Glutamatergic neuron (in vitro differentiated cells): ENCODE measurements at places on chromosomes 12 and 14. TPM values are rescaled to one million over a fixed set of nuclear protein-coding genes. Genes with fewer than 3 reads are reported as not detected.

The P2RX2 gene
- total RNA-seq, result 4.1 TPM

The LRTM2 gene
- 14.6 TPM for total RNA-seq

The EMC9 gene
- 18.1 TPM for total RNA-seq

The TIGAR gene
- 20.7 TPM for total RNA-seq

The CAPZA3 gene
- total RNA-seq, result not detected

The RAB15 gene
- 79.5 TPM for total RNA-seq

The LALBA gene
- not detected for total RNA-seq

- DNase-seq, result no peak
Observed at GRCh38 chr12:93347054-93347785, 30.5 kb upstream of the NUDT4 start.

GRCh38 chr12:53804429-53804828 is 52.6 kb upstream of the CISTR start:
- DNase-seq, result no peak

DNA sequence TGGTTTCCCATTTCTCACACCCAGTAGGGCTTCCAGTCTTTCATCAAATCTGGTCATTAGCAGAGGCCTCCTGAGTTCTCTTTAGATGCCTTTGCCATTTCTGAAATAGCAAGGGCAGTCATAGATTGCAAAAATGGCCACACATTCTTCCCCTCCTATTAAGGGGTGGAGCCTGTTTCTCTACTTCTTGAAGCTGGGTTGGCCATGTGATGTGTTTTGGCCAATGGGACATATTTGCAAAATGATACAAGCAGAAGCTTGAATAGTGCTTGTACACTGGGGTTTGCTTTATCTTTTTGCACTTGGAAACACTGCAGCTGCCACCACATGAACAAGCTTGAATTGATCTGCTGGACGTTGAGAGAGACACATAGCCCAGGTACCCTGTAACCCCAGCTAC is 109.3 kb downstream of the VRK1 start:
- no peak for DNase-seq

- no peak for DNase-seq
Observed at GRCh38 chr12:49876070-49876469, 27.6 kb downstream of the FAIM2 start.

GRCh38 chr14:71597955-71598660 is 334.1 kb upstream of the RGS6 start:
- DNase-seq, result no peak

- no peak for DNase-seq
Observed at GRCh38 chr14:25841226-25841625, 756.6 kb downstream of the NOVA1 start.

GRCh38 chr14:105163040-105163742 is 5.4 kb downstream of the JAG2 start:
- no peak for DNase-seq

- no peak for DNase-seq
Observed at GRCh38 chr12:64428956-64429355, 23.0 kb upstream of the TBK1 start.

DNA sequence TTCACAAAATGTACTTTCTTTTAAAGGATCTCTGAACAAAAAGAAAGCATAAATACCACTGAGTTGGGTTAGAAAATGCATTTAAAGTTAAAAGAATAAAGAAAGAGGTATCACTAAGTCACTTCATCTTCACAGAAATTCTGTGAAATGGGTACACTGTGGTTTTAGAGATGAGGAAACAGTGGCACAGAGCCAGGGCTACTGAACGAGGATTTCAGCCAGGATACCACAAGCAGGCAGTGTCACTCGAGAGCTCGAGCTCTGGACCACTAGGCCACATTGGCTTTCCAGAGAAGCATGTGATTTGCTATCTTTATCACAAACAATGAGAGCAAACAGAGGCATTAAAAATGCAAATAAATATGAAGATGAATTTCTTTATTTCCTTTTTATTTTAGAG is 51.0 kb downstream of the WDHD1 start:
- no peak for DNase-seq

- no peak for DNase-seq
Observed at GRCh38 chr14:25933731-25934130, 664.1 kb downstream of the NOVA1 start.

DNA sequence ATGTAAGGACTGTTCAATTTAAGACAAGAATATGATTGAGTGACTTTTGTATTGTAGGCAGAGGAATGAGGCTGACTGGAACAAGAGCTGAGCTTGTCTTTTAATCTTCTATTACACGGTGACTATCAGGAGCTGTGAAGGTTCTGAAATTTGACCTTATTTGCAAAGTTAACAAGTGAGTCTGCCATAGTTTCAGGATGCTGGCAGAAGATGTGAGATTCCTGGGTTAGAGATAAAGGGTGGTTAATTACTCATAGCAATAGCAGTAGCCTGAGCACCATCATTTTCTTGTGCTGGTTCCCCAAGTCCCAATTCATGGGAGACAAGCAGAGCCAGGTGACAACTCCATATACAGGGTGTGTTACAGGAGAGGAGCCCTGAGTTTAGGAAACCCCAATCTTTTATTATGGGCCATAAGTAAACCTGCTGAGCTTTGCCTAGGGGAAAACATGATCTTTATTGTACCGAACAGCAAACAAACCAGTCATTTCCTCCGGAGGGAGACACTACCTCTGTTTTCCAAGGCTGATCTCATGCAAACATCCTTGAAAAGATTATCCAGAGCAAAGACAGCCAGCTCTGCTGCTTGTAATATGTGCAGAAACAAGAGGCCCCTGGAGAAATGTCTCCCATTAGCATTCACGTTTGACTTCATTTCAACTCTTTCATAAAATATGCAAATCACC is 51.7 kb upstream of the DDX11 start:
- no peak for DNase-seq

DNA sequence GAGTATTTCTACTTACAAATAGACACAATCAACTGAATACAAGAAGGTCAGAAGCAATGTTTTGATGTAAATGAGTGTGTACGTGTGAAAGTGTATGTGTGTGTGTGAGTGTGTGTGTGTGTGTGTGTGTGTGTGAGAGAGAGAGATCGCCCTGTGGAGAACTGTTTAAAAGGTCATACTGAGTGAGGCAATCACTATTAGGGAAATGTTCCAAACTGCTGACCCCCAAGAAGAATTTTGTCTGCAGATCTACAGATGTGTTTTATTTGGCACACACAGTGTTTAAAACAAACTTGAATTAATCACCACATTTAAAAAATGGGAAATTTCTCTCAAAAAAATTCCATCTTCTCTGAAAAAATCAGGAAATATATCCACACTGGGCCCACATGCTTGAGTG is 1069.1 kb downstream of the SLC6A15 start:
- no peak for DNase-seq

DNA sequence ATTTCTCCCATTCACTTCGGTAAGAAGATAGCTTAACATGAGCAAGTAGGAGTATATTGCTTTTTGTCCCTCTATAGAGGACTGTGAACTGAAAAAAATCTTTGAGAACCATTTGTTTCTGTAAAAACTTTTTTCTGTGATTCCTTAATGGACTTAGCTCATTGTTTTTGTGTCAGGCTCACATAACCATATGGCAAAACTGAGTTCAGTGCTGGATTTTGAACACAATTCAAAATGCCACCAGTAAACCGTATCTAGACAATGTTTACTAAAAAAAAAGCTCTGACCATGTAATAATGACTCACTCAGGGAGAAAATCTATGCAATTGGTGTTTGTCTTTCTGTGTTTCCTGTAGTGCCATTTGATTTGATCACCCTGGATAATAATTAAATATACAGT is 5.2 kb downstream of the TRHDE start:
- DNase-seq, result no peak

GRCh38 chr12:123034022-123034541 is 53.6 kb downstream of the ARL6IP4 start:
- DNase-seq, result no peak
